Cerebellar nuclear complex (tissue), 1 donor: ENCODE measurements at places on chromosomes 13 and 19.
A peak's percentile ranks its signal among the peaks of the same experiment; 100 is the strongest.

GRCh38 chr19:4456843-4457653 is 546 bp downstream of the UBXN6 start:
- DNase-seq, result no peak

GRCh38 chr13:50594276-50595051 is 249.0 kb downstream of the DLEU7 start:
- no peak for DNase-seq

GRCh38 chr19:7419153-7419552 is 69.7 kb downstream of the PEX11G start:
- no peak for DNase-seq

GRCh38 chr19:35746531-35746930 is 1.1 kb downstream of the PSENEN start:
- DNase-seq, result no peak

- DNase-seq, result no peak
Measured at GRCh38 chr13:36857253-36857652, 38.2 kb downstream of the RFXAP start.

DNA sequence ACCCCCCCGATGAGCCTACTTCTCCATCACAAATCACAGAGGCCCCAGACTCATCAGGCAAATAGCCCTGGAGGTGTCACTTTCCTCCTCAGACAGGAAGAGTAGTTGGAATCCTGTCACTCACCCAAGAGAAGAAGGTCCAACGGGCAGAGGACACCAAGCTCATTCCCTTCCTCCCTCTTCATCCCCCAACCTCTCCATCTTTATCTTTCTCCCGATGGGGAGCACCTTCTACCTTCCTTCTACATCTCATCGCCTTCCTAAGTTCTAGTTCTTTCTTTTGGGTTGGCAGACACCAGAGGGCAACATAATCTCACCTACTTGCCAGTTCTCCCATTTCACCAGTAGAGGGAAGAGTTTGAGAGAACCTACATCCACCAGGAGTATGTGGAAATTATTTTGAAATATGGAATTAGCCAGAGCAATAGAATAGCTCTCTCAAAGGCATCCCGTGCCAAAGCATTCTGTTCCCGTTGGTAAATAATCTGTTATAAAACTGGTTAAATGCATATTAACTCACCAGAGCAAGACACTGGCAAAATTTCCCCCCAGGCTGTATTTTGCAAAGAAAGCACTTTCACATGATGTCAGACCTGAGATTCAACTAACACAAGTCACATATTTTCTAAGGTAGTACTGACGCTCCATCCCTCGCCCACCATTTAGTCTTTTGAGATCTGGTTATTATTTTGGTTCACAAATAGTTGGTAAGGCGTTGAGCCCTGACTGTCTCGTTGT is 55.0 kb downstream of the ZIC5 start:
- peak; percentile 8 for DNase-seq

DNA sequence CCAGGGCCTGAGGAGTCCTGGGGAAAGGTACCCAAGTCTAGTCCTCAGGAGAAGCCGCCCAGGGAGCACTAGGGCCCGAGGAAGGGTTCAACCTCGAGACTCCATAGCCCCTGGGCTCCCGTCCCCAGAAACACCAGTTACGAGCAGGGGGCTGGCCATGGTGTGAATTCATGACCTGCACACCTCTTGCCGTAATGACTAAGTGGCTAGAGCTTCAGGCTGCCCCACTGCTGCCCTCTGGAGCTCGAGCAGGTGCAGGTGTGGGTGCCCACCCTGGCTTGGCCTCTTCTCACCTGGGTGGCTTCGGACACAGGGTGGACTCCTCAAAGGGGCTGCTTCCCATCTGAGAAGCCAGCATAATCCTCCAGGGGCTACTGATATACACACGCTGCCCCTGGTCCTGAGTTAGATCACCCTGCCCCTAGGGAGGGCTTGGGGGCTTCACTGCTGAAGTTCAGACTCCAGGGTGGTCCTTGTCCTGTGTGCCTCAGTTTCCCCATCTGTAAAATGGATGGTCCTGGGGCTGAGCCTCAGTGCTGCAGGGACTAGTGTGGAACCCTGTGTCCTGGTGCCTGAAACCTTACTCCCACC is 13.6 kb downstream of the SPC24 start:
- DNase-seq, result no peak

DNA sequence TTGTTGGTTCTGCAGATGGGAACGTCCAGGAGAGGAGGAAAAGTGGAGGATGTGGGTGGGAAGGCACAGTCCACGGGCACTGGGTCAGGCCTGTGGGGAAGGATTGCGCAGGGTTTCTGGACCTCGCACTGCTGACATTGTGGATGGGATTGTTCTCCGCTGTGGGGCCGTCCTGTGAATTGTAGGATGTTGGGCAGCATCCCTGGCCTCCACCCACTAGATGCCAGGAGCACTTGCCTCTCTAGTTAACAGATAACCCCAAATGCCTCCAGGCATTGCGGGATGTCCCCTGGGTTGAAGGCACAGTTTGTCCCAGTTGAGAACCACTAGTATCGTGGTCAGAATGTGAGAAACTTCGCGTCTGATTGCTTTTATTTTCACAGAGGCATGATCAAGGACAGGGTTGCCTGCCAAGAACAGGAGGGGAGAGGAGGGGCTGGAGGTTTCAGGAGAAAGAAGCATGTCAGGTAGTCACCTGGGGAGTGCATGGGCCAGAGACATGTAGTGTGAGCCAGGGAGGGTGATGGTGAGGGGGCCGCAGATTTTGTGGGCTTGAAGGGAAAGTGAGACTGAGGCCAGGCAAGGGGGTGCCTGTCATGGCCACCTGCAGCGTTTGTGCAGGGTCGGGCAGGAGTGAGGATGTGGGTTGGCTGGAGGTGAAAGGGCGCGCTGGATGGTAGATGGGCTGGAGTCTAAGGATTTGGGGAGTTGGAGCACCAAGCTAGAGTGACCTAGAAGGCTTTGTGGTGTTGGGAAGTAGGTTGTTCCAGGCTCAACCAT is 3.2 kb downstream of the ZNF628 start:
- DNase-seq, result no peak

GRCh38 chr13:98478189-98479129 is 98.4 kb downstream of the STK24 start:
- no peak for DNase-seq

DNA sequence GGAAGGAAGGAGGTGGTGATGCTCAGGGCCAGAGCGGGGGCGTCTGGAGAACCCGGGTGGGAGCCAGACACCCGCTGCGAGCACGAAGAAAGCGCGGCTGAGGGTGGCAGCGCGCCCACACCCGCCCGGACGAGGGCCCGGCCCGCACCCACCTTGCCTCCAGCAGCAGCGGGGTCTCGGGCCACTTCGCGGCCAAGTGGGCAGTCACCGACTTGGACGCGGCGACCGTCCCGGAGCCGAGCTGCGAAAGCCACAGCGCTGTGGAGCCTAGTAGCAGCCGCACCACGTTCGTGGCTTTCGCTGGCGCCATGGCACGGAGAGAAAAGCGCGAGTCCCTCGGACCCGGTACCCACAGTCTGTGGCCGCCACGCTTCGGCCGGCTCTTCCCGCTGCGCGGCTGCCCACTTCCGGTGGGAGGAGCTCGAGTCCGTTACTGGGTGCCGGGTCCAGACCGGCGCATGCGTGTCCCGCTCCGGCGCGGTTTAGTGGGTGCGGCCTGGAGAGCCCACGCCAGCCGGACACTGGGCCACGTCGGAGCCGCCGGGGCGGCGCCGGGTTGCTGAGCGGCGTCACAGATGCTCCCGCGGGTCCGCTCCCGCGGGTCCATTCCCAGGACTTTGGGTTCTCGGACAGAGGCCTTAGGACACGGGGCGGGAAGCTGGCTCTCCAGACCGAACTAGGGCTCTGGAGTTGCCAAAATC is at the start of gene UGGT2:
TSS of gene UGGT2 (minus strand) at position 399 of the 701 bp plus-strand sequence. CDS start at position 310, 89 bp downstream.
- no peak for DNase-seq

- no peak for DNase-seq
Measured at GRCh38 chr19:2548966-2549365, 73.0 kb downstream of the GADD45B start.

GRCh38 chr13:34360702-34361101 is 542.8 kb downstream of the RFC3 start:
- no peak for DNase-seq

- no peak for DNase-seq
Measured at GRCh38 chr13:37486171-37486681, 112.3 kb downstream of the POSTN start.
